ENCODE measurements at places on chromosomes 2 and 18. TPM values are rescaled to one million over a fixed set of nuclear protein-coding genes. Genes with fewer than 3 reads are reported as not detected.

Gene NT5DC4
- not detected for total RNA-seq

Gene GNLY
- not detected for total RNA-seq

Gene PDCD1
- not detected for total RNA-seq

Gene UPP2
- total RNA-seq: 0.16 TPM

Gene EFHD1
- total RNA-seq: 1.4 TPM

Gene MAP3K19
- not detected for total RNA-seq

Gene PPP1R1C
- 3.4 TPM for total RNA-seq

Gene GALNT13
- total RNA-seq: 19.5 TPM

Gene TXNDC9
- 59.1 TPM for total RNA-seq

Gene SULT1C2
- 3.3 TPM for total RNA-seq

Gene CAPN14
- 0.42 TPM for total RNA-seq

Gene HOXD10
- total RNA-seq: 14.1 TPM

- DNase-seq: no peak
Measured at GRCh38 chr2:37713258-37713700, 41.8 kb upstream of the CDC42EP3 start.

- no peak for DNase-seq
Measured at GRCh38 chr2:204126705-204127104, 190.1 kb downstream of the ICOS start.

DNA sequence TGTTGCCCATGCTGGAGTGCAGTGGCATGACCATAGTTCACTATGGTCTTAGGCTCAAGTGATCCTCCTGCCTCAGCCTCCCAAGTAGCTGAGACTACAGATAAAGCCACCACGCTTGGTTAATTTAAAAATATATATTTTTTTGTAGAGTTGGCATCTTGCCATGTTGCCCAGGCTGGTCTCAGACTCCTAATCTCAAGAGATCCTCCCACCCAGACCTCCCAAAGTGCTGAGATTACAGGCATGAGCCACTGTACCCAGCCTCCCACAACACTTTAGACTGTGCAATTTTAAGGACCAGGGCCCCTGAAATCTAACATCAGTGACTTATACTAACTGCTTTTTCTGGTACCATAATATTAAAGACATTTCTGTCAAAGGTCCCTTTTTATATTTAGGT lies 5.2 kb downstream of the TXNDC2 start:
- DNase-seq: no peak

GRCh38 chr18:49934457-49934856 lies 121.1 kb upstream of the ACAA2 start:
- no peak for DNase-seq

- no peak for DNase-seq
Measured at GRCh38 chr2:218962859-218963492, 3.5 kb downstream of the CDK5R2 start.

DNA sequence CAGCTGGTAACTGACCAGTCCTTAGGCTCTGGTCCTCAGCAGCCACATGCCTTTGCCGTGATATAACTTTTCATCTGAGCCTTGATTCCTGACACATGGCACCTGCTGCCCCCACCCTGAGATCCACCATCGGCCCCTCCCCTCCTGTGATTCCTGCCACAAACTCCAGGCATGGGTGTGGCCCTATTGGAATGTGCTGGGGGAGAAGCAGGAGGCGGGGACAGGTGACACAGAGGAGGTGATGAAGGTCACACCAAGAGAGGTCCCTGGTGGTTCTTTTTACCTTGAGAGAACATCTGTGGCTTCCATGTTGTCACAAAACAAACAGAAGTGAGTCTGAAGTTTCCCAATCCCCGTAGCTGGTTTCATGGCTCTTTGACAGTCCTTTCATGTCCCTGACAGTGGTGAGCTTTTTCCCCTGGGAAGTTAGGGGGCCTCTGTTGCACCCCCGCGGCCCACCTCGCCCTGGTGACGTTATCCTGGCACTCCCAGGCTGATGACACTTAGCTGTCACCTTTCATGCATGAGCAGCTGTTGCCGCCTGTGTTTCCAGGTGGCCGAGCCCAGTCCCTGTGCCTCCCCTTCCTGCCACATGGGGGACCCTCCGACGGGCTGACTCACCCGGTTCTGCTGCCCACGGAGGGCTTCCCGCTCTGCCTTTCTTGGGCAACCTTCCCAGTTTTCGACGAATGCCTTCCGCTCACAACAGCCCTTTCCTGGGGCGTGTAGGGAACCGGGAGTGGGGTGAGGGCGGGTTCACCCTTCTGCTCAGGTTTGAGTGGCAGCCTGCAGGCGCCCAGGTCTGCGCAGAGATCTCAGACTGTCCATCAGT lies 66.3 kb upstream of the GLI2 start:
- no peak for DNase-seq

DNA sequence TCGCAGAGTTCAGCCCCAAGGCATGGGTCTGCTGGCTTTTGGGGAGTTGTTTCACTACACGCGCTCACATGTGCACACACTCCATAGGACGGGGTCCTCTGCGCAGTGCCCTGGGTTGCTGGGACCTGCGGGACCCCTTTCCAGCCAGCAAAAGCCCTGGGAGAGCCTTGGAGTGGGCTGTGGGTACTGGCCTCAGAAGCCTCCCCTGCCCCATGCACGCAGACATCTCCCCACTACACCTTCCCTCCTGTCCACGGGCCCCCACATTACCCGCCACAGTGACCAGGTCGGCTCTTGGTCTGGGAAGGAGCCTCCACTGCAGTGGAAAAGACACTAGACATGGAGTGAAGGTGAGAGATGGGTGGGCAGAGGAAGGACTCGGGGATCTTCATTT lies 48.5 kb downstream of the FAM168B start:
- no peak for DNase-seq

GRCh38 chr18:21486905-21487437 lies 113.5 kb downstream of the ESCO1 start:
- DNase-seq: no peak

DNA sequence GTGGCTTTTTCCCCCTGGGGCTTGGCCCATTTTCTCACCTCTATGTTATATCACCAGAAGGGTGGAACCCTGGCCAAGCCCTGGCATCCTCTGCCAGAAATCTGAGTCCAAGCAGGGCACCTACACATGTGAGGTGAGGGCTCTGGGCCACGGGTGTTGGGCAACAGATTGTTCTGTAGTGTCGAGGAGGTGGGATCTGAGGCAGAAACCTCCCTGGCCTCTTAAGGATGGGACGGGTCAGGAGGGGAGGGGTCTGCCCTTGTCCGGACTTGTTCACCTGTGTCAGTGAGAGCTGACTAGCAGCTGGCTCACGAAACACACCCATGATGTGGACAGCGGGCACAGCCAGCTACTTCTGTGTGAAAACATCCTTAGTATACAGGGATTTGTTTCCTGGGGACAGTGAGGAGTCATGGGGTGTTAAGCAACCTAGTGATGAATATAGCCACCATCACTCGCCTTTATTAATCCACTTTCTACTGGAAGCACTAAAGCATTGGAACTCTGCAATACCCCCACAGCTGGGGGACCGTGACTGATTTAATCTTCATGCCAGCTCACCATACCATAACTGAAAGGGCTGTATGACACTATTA lies 35.6 kb downstream of the EPAS1 start:
- no peak for DNase-seq

DNA sequence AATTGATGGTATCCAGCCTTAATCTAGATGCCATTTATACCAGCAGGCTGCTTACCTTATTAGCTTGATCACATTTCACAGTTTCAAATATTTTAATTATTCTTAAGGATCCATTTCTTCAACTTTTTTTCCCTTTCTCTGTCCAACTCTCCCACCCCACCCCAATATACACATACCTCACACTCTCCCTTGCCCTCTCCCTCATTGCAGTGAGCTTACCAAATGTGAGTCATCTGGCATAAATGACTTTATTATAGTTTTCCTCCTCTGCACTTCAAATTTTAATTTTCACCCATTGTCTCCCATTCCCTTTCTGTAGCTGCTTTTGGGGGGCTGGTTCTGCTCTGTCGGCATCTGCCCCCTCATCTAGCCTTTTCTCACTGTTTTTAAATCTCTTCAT lies 12.9 kb downstream of the HTR2B start:
- DNase-seq: no peak

GRCh38 chr2:107712857-107713256 lies 113.8 kb upstream of the RGPD4 start:
- DNase-seq: no peak

DNA sequence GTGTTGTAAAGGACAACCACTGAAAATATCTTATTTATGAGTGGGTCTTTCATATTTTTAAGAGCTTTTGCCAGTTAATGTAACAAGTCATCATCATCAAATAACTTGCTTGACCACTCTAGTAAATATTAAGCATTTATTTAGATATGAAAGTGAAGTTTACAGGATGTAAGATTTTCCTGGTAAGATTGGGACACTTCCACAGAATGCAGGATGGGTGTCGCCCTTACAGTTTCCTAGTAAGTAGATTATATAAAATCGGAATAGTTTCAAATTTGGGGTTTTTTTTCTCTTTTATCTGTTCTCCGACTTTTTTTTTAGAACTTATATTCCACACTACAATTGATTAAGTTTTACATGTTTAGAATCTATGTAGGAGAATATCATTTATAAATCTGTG lies 14.8 kb upstream of the SLC40A1 start:
- DNase-seq: no peak

GRCh38 chr18:2325933-2326332 lies 245.4 kb downstream of the METTL4 start:
- DNase-seq: no peak

DNA sequence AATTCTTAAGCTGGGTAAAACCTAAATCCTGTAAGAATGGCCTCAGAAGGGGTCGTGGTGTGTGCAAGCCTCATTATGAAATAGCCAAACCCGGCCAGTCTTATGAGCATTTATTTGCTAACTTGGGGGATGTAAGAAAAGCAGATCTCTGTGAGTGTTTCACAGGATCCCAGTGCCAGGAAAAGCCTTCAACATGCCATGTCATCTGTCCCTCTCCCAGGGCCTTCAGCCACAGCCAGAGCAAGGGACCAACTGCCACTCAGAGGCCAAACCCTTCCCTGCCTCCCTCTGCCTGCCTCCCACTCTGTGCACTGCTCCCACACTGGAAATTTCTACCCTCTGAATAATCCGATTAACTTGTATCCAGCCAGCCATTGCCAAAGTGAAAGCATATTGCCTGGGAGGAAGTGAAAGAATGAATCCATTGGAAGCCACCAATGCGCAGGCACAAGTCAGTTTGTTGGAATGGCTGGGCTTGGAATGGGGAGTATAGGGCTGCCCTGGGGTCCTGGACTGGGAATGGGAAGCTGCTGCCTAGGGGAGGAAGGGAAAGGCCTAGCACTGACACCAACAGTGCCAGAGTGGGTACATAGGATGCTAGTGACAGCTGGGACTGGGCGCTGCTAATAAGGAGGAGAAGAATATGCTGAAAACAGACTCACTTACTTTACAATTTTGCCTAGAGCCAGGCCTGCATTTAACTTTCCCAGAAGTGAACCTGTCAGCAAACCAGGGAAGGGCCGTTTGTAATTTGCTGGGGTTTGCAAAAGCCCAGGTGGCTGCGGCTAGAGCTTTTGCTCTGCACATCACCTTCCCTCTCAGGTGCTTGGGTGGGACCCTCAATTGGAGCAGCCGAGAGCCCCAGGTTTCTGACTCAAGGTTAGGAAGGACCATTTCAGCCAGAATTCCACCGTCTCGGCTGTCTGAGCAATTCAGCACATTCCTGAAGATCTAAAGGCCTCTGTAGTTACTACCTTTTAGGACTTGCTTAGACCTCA lies 146.6 kb upstream of the NCK2 start:
- DNase-seq: no peak

- no peak for DNase-seq
Measured at GRCh38 chr2:16617282-16618266, 48.1 kb downstream of the CYRIA start.

DNA sequence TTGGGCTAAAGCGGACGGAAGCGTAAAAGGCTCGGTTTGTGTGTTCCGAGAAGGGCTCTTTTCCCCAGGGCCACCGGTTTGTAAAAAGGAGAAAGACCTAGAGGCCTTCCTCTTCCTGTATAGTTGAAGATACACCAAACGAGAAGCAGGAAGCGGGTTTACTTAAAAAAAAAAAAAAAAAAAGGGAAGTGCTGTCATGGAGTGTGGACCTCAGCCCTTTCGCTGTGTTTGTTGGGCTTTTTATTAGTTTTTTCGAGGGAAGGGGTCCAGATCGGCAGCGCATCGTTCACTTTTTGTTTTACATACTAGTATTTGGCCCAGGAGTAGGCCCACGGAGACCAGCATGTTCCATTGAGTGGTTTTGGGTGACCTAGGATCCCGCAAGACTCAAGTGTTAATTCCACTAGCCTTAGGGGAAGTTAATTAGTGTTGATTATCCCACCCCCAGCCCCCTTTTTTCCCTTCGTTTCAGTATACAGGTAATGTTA lies 676 bp downstream of the ACTR2 start:
- DNase-seq: peak; percentile 31

DNA sequence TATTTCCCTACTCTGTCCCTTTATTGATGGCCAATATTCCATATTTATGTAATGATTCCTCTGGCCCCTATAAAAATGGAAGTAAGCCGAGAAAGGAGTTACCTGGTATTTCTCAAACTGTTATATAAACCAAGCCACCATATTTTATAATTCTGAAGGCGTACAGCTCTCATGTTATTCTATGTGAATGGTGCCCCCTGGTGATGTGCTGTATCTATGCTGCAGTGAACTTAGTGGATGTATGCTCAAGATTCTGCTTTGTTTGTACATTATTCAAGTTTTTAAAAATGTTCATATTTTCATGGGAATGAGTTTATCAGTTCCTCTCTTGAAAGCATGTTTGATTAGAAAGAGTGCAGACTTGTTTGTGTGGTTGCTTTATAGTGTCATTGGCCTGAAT lies 194.5 kb upstream of the LRRTM1 start:
- DNase-seq: no peak

- no peak for DNase-seq
Measured at GRCh38 chr2:141317986-141318385, 812.8 kb downstream of the LRP1B start.

- no peak for DNase-seq
Measured at GRCh38 chr18:3877678-3878077, 427.7 kb downstream of the TGIF1 start.

GRCh38 chr18:46158499-46158898 lies 54.3 kb downstream of the HAUS1 start:
- DNase-seq: no peak

DNA sequence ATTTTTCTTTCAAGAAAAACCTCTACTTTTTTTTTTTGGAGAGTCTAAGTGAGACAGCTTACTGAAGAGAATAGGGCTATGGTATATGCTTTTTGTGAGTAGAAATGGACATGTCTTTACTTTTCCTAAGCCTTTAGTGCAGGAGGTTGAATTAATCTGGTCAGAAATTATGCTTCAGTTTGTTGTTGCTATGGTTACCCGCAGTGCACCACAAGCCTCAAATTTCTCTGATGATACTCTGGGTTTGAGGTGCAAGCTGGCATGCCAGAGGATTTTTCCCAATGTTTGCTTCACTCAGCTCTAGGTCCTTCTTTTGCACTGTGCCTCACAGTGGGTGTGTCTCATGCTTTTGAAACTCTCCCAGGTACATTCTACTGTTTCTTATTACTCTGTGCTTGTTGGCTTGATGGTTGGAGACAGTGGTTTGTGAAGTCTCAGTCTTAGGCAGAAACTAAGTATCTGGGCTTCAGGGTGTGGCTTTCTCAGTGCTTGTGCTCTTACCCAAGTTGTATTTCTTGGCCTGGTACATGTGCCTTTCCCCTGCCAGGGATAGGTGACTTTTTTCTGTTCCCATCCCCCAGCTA lies 278.3 kb downstream of the RBM43 start:
- no peak for DNase-seq

- DNase-seq: no peak
Measured at GRCh38 chr18:26535630-26536029, 12.7 kb downstream of the KCTD1 start.

Measured in urinary bladder (tissue), 4 donors.